GDM1 (cell line): ENCODE measurements at places on chromosomes 11 and 22.

DNA sequence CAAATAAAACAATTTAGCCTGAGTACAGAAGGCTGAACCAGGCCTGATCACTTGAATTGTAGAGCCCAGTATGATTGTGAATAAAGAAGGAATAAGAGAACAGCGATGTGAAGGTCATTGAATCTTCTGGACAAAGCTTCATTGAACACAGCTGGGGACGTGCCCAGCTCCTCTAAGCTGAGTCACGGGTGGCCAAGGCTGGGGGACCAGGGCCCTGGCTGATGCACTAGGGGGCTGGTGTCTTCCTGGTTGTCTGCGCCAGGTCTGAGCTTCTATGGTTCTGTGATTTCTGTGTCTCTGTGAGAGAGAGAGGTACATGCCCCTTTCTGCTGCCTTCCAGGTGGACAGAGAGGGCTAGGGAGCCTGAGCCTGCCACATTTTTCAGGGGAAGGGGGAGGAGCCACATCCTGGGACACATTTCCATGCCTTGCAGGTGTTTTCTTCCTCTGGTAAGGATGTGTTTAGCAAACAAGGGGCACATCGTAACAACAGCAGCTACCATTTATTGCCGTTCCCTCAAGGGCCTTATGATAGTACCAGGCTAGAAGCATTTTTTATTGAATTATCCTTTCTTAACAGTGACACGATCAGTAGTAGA lies 135.7 kb downstream of the C11orf91 start:
- no peak for DNase-seq

- no peak for DNase-seq
These were observed 23.8 kb downstream of the CD82 start for GRCh38 chr11:44589301-44589700.

GRCh38 chr11:6610591-6610990 lies 1.4 kb downstream of the TAF10 start:
- no peak for DNase-seq

GRCh38 chr11:61771985-61772455 lies 19.6 kb downstream of the MYRF start:
- no peak for DNase-seq

- DNase-seq = no peak
These were observed 6.3 kb upstream of the PYGM start for GRCh38 chr11:64765851-64766665.

DNA sequence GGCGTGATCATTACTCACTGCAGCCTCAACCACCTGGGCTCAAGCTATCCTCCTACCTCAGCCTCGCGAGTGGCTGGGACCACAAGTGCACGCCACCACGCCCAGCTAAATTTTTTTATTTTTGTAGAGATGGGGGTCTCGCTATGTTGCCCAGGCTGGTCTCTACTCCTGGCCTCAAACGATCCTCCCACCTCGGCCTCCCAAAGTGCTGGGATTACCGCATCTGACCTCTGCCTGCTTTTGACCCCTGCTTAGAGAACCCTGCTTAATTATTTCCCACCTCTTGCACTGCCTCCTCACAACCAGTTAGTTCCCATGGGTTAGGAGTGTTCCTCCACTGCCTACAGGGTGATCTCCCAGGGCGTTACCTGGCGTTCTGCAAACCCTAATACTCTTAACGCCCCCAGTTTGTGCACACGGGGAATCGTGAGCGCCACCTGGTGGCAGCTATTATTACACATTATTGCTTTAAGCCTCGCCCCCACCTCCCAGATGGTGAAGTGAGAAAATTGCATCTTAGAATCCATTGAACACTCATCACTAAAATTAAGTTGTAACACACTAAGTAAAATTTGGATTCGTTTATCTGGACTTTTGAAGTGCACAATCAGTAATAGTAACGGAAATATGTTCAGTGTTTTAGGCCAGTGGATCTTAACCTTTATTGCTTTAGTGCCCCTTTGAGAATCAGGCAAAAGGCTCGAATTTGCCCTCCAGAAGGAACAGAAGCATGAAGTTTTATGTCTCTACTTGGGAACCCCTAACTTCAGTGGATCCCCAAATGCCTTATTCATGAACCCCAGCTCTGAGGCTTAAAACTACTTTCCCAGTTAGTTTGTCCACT lies 61.4 kb upstream of the ASPHD2 start:
- DNase-seq = no peak

GRCh38 chr11:2651054-2651617 lies 48.7 kb downstream of the KCNQ1OT1 start:
- DNase-seq = no peak

DNA sequence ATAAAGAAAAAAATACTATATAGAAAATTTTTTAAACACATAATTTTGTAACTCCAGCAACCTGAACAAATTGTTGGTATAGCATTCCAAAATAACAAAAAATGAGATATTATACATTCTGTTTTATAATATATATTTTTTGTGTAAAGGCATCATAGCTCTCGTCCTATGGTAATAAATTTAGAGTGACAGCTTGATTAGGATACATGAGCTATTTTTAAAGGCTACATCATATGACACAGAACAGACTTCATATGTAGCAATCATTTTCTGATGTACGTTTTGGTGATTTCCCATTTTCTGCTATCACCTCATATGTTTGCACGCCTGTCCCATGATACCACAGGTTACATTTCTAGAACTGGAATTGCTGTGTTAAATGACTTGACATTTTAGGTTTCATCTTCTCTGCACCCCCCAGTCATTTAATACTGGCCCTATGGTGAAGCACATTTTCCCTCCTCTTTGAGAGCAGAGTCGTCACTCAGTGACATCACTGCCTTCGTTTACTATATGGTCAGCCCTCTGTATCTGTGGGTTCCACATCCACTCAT lies 19.5 kb downstream of the PC start:
- no peak for DNase-seq

GRCh38 chr11:911031-911889 lies 650 bp upstream of the CHID1 start:
- no peak for DNase-seq

DNA sequence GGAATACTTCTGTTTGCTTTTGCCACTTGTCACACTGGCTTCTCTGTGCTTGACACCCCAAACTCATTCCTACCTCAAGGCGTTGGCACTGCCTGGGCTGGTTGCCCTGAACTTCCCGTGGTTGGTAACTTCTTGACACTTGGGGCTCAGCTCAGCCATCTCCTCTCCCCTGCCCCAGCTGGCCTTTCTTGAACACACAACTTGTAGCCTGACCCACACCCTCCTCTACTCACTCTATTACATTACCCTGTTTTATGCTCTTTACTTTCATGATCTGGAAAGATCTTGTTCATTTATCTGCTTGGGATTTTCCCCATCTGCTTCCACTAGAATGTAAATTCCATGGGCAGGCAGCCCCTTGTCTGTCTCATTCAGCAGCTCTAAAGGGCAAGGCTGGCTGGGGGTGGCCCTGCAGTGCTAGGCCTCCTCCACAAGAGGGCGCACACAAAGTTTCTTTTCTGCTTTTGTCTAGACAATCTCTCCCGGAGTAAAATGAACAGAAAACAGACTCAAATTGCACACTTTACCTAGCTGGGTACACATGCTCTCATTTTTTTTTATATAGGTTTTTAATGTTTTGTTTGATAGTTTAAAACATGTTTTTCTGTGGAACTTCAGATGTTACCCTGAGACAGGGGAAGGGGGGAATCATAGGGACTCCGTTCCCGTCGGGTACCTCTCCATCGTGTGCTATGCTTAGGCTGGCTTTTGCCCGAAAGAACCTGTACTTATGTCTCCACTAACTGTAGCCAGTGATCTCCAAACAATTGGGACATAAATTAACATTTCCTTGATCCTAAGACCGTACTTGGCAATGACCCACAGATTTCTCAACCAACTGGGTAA lies 16.4 kb upstream of the MRGPRX2 start:
- no peak for DNase-seq

DNA sequence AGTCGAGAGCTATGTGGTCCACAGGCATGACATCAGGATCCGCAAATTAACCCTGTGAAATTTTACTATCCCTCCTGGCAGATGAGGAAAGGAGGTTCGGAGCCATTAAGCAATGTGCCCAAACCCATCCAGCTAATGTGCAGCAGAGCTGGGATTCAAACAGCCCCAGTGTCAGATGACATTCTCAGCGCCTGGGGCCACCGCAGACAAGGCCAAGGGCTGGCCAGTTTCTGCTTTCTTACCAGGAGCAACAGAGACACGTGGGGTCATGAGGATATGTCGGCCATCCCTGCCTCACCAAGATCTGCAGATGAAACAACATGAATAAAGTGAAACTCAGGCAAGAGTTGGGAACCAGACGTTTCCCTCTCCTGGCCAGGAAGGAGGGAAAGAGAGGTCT lies 110.2 kb downstream of the TENM4 start:
- no peak for DNase-seq

DNA sequence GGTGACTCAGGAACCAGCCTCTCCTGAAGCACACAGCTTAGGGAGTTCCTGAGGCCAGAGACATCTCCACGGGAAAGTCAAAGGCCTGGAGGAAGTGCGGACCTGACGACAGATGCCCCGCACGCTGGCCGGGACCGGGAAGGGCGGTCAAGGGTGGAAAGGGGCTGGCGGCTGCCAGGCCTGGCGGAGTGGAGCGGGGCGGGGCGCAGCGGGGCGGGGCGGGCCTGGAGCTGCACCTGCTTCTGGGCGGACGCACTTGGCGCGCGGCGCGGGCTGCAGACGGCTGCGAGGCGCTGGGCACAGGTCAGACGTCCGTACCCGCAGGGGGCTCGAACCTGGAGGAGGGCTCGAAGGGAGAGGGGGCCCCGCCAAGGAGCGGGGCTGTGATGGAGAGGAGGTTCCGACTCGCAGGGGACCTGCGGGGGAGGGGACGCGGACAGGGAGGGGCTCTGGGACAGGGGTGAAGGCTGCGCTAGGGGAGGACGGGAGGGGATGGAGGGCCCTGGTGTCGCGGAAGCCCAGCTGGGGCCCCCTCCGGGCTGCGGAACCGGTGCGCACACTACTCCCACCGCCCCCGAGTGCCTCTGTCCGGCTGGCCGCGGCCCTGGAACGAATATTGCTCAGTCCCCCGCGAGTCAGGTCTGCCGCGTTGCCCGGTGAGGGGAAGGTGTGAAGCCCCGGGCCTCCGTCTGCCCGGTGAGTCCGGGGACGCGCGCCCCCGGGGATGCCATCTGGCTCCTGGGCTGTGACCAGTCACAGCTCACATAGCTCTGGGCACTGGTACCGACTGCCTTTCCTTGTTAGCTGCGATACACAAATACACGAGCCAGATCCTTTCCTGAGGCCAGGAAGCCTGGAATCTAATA lies at the start of gene TMEM45B:
Gene TMEM45B (plus strand): TSS at position 253 of the 866 bp plus-strand sequence. CDS start 36,635 bp downstream, outside the sequence.
- DNase-seq = no peak

- no peak for DNase-seq
These were observed 235.4 kb upstream of the SESN3 start for GRCh38 chr11:95466416-95466815.

GRCh38 chr11:127059286-127059685 lies 58.7 kb upstream of the KIRREL3 start:
- DNase-seq = no peak

DNA sequence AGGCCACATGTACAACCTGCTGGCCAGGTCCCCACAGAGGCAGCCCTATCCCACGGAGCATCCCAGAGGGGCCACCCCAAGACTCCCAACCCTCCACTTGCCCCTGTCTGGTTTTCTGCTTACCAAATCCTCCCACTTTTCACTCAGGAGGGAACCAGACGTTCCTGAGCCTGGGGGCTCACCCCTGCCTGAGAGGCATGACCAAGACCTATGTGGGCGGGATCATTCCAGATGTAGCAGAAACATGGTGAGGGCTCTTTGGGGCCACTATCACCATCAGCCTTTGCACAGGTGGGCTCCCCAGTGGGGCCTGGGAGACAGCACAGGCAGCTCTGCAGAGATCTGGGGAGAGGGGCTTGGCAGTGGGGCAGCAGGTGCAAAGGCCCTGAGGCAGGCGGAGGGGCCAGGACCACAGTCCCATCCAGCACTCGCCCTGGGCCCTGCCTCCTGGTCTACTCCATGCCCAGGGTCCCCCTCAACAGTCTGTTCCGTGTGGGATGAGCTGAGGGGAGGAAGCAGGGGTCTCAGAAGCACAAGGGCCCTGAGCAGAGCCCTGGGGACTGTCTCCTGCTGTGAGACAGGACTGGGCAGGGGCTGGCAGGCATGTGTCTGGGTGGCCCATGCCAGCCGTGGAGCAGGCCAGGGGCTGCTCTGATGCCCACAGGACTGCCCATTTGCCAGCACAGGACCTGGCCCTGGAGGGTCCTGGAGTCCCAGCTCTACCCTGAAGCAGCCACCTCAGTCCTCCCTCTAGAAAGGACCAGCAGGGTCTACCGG lies 9.4 kb downstream of the PIM3 start:
- no peak for DNase-seq

DNA sequence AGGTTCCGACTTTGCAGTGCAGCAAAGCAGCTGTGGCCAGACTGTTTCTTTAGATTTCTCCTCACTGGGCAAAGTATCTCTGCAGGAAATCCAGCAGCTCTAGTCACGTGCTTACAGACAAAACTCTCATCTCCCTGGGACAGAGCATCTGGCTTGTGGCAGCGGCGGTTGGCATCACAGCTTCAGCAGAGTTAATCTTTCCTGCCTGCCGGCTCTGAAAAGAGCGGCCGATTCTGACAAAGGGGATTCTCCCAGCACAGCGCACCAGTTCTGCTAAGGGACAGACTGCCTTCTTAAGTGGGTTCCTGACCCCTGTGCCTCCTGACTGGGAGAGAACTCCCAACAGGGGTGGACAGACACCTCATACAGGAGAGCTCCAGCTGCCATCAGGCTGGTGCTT lies 1357.3 kb upstream of the TENM4 start:
- DNase-seq = no peak

GRCh38 chr11:83609191-83609590 lies 323.0 kb upstream of the CCDC90B start:
- DNase-seq = no peak

- DNase-seq = peak; percentile 4
These were observed at the start of gene BSX for GRCh38 chr11:122981388-122982264. Gene BSX (minus strand): TSS chr11:122981834. CDS start chr11:122981671, 163 bp downstream.

GRCh38 chr11:15159085-15159484 lies 44.4 kb downstream of the INSC start:
- DNase-seq = peak; percentile 22

GRCh38 chr11:70700871-70701270 lies 302.5 kb downstream of the CTTN start:
- no peak for DNase-seq

DNA sequence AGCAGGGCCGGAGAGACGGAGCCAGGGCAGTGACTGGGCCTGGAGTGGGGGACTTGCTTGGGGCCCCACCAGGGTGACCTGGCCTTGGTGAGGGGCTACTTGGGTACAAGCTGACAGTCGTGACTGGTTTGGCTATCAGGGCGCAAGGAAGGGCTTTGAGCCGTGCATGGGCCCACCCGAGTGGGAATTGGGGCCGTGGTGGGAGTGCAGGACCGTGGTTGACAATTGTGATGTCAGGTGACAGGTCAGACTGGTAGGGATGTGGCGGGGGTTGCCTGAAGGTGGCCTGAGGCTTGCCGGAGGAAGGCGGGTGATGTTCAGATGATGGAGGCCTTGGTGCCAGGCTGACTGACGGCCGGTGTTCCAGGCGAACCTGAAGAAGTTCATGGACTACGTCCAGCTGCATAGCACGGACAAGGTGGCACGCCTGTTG lies 5.6 kb downstream of the SHANK3 start:
- DNase-seq = no peak

DNA sequence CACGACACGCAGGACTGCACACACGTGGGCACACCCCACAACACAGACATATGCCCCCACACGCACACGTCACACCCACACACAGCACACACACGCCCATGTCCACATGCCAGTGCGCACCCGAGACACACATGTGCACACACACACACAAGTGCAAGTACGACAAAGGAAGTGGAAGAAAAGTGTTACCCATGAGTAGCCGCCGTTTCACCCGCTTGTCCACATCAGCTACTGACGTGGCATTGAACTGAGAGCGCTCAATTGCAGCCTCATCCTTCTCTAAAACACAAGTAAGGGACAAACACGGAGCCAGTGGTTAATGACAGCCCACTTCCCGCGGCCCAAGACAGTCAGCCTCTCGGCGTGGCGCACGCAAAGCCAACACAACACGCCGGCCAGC lies 68.4 kb upstream of the TTLL12 start:
- no peak for DNase-seq
